Mononuclear cell (primary cell): ENCODE measurements at places on chromosomes 5 and 9. TPM values are rescaled to one million over a fixed set of nuclear protein-coding genes. Genes with fewer than 3 reads are reported as not detected.

DMRTA1 gene
- total RNA-seq: under 0.01 TPM

OTULIN gene
- total RNA-seq: 88.1 TPM

GABRA6 gene
- not detected for total RNA-seq

SLC36A2 gene
- total RNA-seq: not detected

EMB gene
- total RNA-seq: 250 TPM

TMEM215 gene
- total RNA-seq: not detected

RLN2 gene
- 0.31 TPM for total RNA-seq

RNF183 gene
- total RNA-seq: not detected

PRDM12 gene
- total RNA-seq: not detected

FAM151B gene
- total RNA-seq: 5.6 TPM

CKS2 gene
- total RNA-seq: 6.1 TPM

ZNF189 gene
- 10.4 TPM for total RNA-seq

FOXD4L4 gene
- total RNA-seq: not detected

CDK9 gene
- total RNA-seq: 77.8 TPM

C9 gene
- not detected for total RNA-seq

TAF11L2 gene
- not detected for total RNA-seq

MYOZ3 gene
- not detected for total RNA-seq

ANKDD1B gene
- 0.52 TPM for total RNA-seq

OGN gene
- total RNA-seq: 0.21 TPM
